SW 1271 (cell line): ENCODE measurements at places on chromosomes 12 and 14.
A peak's percentile ranks its signal among the peaks of the same experiment; 100 is the strongest.

- DNase-seq, result no peak
These were observed 116.0 kb downstream of the METTL25 start for GRCh38 chr12:82474181-82474797.

DNA sequence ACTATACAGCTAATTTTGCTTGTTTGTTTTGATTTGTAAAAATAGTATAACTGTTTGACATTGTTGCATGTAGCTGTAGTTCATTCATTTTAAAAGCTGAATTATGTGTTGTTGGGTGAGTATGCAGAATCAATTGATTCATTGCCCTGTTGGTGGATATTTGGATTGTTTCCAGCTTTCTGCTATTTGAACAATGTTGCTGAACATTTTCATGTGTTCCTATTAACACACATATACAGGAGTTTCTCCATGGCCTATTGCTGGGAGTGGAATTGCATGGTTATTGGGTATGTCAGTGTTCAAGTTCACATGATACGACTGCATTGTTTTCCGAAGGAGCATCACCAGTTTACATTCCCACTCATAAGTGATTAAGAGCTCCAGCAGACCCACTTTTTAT, 75.3 kb downstream of the SRGAP1 start:
- no peak for DNase-seq

DNA sequence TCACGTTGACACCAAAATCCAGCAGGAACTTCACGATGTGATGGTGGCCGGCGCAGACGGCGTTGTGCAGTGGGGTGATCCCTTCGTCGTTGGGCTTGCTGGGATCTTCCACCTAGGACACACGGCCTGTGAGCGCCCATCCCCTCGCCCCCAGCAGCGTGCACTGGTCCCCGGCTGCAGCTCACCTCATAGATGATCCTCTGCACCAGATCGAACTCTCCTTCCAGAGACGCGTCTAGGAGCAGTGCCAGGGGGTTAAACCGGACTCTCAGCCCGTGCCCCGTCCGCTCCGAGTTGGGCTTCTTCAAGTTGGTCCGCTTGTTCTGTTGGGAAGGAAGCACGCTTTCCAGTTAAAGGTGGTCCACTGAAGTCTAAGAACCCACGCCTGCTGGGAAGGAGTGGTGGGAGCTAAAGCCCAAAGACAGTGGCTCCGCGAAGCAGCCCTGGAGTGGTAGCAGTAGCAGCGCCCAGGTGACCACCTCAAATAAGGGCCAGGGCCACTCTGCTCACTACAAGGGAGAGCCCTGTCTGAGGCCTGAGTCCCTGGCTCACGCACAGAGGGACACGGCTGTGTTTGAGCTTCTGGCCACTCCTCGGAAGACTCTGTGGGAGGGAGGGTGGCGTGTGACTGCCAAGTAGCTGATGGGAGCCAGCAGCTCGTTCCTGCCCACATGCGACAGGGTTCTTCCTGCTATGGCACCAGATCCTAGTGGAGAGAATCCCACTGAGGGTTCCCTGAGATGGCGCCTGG, 23.3 kb downstream of the ZFYVE21 start:
- no peak for DNase-seq

DNA sequence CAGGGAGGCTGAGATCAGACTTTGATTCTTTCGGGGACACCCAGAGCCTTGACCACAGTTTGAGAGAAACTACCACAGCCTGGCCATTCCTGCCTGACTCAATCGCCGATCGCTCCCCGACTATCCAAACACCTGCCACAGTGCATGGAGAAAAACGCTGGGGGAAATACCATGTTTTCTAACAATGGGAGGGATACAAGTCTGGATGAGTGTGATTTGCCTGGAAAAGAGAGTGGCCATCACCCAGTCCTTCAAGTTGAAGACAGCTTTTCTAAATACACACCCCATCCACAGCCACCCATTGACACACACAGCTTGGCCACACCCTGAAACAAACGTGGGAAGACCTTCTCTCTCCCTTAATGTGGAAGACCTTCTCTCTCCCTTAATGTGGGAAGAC, 6.7 kb upstream of the VASH1 start:
- DNase-seq, result no peak

DNA sequence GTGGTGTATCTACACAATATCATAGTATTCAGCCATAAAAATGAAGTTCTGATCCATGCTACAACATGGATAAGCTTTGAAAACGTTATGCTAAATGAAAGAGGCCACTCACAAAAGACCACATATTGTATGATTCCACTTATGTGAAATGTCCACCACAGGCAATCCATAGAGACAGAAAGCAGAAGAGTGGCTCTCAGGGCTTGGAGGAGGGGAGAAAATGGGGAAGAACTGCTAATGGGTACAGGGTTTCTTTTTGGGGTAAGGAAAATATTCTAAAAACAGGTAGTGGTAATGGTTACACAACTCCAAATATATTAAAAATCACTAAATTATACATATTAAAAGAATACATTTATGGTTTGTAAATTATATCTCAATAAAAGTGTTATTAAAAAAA, 16.5 kb downstream of the SCNN1A start:
- DNase-seq, result no peak

GRCh38 chr12:54138219-54138618, 50.6 kb downstream of the SMUG1 start:
- no peak for DNase-seq

GRCh38 chr12:6280053-6280469, 30.4 kb upstream of the PLEKHG6 start:
- peak; percentile 97 for DNase-seq

- no peak for DNase-seq
These were observed 5.4 kb downstream of the HSPB8 start for GRCh38 chr12:119183942-119184695.

- no peak for DNase-seq
These were observed 138.4 kb upstream of the G2E3 start for GRCh38 chr14:30420515-30420914.

DNA sequence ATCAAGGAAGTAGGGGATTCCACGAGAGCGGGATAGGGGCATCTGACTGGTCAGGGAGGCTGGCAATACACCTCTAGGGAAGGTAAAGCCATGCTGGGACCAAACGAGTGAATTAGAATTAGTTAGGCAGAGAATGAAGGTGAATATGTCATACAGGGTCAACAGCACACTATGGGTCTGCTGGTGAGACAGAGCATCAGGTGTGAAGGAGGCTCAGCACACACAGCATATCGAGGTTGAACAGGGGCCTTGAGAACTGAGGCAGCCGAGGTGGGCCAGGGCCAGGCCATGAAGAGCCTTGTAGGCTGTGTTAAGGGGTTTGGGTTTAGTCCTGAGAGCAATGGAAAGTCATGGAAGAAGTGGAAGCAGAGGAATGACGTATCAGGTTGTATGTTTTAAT, 137.8 kb downstream of the PRKCH start:
- DNase-seq, result no peak

- no peak for DNase-seq
These were observed 485.7 kb downstream of the ZFP36L1 start for GRCh38 chr14:68306934-68307789.

DNA sequence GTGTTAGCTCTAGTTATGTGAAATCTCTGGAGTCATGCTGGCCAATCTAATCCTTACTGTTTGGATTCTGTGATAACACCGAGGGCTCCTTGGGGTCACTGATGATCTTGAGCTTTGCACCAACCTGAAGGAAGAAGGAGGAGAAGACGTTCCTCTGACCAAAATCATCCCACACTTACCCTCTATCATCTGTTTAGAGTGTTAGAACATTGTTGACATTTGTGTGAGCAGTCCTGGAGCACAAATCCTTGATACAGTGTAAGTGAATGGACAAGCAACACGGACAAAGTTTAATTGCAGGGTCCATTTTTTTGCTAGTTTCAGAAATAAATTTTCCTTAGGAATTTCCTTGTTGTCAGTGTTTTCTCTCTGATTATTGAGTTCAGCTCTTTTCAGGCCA, 181.7 kb downstream of the AKAP6 start:
- DNase-seq, result no peak

GRCh38 chr14:68770553-68771286, 22.1 kb downstream of the ZFP36L1 start:
- no peak for DNase-seq

DNA sequence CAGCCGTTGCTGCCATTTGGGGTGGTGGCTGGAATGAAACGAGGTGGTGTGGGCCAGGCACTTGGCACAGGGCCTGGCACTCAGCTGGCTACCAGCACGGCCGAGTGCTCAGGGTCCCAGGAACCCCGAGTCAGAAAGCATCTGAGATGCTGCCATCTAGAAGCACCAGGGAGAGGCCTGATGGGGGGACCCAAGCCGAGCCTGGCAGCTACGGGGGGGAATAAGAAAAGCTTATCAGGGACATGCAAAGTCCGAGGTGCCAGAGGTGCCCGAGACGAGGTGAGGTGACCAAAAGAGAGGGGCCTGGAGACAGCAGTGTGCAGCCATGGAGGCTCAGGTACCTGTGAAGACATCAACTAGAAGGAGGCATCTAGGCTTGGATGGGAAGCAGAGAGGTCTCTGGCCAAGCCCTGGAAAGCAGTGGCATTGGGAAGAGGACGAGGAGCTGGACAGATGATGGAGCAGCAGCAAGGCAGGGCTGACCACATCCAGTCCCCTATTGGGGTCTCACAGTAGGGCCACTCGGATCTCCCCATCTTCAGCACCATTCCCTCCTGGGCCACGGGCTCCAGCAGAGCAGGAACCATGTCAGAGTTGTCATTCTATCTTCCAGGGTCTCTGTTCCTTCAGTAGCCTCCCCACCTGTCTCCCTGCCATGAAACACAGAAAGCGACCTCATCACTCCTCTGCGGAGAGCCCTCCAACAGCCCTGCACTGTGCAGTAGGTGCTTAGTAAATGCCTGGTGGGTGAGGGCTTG, 59.3 kb upstream of the DIO3 start:
- no peak for DNase-seq

DNA sequence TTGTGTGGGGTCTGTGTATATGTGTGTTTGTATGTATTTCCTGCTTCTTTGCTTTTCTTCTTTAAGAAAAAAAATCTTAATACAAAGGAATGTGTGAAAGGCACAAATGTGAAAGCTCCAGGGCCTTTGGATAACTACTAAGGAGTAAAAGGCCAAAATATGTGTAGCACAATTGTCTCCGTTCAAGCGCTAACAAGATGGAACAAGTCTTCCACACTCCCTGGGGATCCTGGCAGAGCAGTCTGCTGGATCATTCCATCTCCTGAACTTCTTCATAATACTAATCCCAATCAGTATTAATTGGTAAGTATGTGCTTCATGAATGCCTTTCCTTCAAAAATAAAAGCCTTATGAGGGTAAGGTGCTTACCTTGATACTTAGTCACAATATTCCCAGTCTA, 462.5 kb upstream of the TBX3 start:
- DNase-seq, result no peak

- no peak for DNase-seq
These were observed 43.0 kb downstream of the GLRX5 start for GRCh38 chr14:95577870-95578269.

DNA sequence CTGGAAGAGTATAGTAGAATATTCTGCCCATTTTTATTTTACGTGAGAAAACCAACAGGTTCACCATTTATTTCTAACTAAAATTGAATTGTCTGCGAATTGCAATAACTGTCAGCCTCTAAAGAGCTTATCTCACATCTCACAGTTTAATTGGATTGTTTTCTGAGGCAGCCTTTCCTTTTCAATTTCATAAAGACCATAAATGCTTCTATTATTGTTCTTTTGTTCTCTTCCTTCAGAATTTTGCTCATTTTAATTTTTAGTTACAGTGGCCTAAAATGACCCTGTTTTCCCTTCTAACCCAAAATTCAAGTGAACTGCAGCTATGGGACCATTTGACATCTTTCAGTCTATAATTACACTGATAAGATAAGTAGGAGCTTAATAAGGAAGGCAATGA, 147.6 kb downstream of the KLHL28 start:
- no peak for DNase-seq

DNA sequence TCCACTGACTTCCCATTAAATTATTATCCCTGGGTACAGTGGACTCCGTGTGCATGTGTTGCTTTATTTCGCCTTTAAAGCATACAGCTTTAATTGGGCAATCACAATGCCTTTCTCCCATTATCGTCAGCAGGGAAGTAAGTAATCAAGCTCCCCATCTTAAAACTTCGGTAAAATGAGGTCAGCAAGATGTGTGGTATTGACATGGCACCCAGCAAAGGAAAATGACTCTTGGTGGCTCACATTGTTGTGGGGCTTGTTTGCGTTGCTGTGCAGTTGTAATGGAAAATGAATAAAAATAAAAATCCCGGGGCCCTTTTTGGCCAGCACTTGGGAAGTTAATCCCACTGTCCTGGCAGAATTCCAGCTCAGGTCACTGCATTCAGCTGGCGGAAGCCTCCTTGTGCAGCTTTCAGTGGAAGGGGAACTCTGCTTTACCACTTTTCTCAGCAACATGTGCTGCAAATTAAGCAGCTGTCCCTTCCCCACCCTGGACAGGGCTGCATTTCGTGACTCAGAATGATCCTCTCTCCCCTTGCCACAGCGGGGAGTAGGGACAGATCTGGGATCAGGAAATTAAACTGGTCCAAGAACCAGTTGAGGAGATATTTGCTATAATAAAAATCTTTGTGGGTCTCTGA, 13.9 kb upstream of the ATP2A2 start:
- DNase-seq, result no peak

DNA sequence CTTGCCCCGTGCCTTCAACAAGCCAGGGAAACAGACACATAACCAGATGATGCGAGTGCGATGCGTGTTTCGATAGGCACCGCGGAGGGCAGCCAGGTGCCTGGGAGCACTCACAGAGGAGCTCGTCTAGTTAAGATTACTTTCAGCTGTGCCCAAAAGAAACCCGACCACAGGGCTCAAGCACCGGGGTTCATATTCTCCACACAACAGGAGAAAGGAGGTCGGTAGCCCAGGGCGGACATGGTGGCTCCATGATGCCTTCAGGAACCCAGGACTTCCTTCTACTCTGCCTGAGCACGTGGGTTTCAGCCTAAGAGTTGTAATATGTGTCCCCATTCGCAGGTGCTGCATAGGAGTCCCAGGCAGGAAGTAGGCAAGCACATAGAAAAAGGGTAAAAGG, 53.7 kb upstream of the DDX11 start:
- DNase-seq, result no peak

- peak; percentile 75 for DNase-seq
These were observed 30.2 kb downstream of the PEX5 start for GRCh38 chr12:7219599-7220243.

DNA sequence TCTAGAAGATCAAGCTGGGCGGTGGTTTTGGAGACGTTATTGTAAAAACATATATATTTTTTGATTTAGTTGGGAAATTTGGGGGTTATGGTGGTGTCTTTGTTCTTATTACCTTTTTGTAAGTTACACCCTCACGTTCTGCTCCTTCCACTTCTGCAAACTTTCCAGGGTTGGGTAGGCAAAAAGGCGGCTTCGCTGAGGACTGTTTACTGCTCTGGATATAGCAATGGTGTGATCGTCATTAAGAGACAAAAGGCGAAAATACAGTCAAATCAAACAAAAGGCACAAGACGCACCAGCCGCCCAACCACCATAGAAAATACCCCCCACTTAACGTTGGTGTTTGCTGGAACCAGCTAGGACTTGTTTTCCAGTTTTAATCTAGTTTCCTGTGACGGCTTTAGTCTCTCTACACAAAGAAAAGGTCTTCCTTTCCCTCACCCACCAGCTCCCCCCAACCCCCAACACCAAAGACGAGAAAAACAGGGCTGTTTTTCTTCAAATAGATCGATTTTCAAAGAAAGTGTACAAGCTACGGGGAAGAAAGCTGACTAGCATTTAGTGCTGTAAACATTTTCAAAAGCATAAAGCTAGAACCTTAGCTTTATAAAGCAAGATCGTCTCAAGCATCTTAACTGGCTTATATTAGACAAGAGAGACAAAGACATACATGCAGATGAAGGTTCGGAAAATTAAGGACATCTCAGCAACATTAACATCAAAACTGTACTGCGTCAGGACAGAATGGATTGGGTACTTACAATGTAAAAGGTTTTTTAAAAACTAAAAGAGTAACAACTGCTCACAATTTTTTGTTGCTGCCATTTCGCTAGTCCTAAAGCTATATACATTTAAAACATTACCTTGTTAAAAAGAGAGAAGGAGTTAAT, 2.0 kb upstream of the SETD1B start:
- no peak for DNase-seq
